Trophoblast cell (in vitro differentiated cells and primary cell): ENCODE measurements at places on chromosomes 7 and 10.

DNA sequence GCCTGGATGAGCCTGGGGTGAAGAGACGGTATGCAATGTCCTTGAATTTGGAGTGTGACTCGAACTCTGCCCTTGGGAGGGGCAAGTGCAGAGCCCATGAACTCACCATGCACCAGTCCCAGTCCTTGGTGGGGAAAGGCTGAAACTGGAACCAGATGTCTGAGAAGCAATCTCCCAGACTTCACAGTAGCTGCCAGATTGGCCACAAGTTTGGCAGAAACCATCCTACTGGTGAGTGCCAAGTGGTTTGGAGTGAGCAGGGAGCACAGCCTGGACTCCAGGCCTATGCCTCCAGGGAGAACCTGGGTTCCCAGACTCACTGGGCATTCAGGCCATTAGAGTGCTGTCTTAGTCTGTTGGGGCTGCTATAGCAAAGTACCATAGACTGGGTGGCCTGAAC is 99.6 kb upstream of the LYZL1 start:
- DNase-seq: no peak

DNA sequence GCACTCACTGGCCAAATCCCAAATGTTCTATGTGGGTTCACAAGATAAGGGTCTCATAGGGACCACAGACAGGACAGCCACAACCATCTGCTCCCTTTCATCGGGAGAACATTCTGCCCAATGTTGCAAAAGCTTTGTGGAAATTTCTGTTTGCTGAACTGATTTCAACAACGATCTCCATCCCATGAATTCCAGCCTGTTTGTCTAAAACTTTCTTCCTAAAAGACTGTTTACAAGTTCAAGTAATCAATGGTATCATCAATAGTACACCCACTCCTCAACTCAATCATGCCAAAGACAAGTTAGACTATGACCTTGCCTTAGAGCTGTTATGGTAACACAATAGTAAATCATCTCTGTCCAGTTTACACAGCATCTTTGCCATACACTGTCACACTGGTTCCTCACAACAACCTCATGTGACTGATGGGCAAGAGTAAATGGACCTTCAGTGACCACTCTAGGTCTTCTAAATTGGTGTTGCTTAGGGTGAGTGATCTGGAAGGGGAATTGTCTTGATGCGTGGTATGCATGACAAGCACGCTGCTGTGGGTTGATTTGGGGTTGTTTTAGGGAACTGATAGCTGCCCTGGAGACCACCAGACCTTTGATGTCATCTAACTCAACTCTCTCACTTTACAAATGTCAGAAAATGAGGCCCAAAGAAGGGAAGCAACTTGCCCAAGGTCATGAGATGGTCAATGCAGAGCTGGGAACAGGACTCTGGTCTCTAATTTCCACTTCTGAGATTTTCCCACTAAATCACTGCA is 95.1 kb downstream of the PPP1R3C start:
- DNase-seq: no peak

DNA sequence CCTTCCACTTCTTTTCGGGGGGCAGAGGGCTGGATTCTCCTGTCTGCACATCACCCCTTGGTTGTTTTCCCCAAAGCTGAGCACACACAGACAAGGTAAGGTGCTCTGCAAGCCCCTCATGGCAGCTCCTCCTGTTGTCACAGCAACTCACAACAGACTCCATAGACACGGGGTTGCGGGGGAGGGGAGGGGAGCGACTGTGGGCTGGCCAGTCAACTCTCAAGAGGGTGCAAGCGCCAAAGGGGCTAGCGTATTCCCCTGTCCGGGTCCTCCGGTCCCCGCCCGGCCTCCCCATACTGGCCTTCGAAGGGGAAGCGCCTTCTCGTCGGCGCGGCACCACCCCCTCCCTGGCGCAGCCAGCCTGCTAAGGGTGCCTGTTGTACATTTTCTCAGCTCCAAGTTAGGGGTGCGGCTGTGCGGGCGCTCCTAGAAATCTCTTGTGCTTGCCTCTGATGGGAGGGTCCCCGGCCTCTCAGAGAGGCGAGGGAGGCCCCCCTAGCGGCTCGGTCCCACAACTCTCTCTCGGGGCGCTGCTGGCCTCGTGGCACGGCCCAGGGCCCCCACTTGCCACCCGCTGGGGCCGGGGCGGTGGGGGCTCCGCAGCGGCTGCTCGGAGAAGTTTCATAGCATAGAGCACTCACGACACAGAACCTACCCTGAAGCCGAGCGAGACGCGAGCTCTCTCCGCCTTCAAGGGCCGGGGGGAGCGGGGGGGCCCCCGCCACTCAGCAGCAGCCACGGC is 498 bp downstream of the RHOBTB1 start:
- peak; percentile 24 for DNase-seq

GRCh38 chr10:117537904-117538524 is 4.5 kb upstream of the EMX2 start:
- DNase-seq: no peak

GRCh38 chr7:157462419-157462771 is 125.6 kb downstream of the DNAJB6 start:
- no peak for DNase-seq

- no peak for DNase-seq
Measured at GRCh38 chr7:9307131-9307530, 873.7 kb downstream of the NXPH1 start.

GRCh38 chr7:47502240-47502877 is 79.6 kb downstream of the TNS3 start:
- DNase-seq: no peak

DNA sequence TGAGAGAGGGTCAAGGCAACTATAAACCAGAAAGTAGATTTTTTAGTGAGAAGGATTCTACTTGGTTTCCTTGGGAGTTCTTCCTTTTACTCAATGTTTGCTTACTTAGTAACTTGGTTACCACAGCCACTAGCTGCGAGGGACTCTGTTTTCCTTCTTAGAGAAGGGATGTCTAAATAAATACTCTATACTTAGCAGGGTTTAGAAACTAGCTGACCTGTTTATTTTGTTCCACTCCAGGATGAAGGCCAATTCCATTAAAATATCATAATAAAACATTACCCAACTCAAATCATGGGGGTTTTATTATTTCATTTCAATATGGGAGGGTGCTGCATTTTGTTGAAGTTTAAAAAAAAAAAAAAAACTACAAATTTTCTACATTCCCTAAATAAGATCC is 87.3 kb downstream of the PPP1R3A start:
- DNase-seq: no peak

GRCh38 chr7:66748791-66749190 is 8.3 kb downstream of the RABGEF1 start:
- DNase-seq: no peak

DNA sequence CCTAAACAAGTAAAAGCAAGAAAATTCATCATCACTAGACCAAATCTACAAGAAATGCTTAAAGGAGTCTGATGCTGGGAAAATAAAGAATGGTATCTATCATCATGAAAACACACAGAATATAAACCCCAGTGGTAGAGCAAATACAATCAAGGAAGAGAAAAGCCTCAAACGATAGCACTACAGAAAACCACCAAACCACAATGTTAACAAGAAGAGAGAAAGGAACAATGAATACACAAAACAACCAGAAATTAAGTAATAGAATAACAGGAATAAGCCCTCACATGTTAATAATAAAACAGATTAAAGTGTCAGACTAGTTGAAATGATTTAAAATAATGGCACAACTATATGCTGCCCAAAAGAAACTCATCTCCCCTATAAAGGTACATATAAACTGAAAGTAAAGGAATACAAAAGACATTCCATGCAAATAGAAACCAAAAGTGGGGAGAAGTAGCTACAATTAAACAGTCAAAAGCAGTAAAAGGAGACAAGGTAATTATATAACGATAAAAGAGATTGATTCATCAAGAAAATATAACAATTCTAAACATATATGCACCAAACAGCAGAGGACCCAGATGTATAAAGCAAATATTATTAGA is 77.3 kb downstream of the JMJD1C start:
- DNase-seq: no peak

- no peak for DNase-seq
Measured at GRCh38 chr7:67696124-67696523, 699.5 kb downstream of the TYW1 start.

DNA sequence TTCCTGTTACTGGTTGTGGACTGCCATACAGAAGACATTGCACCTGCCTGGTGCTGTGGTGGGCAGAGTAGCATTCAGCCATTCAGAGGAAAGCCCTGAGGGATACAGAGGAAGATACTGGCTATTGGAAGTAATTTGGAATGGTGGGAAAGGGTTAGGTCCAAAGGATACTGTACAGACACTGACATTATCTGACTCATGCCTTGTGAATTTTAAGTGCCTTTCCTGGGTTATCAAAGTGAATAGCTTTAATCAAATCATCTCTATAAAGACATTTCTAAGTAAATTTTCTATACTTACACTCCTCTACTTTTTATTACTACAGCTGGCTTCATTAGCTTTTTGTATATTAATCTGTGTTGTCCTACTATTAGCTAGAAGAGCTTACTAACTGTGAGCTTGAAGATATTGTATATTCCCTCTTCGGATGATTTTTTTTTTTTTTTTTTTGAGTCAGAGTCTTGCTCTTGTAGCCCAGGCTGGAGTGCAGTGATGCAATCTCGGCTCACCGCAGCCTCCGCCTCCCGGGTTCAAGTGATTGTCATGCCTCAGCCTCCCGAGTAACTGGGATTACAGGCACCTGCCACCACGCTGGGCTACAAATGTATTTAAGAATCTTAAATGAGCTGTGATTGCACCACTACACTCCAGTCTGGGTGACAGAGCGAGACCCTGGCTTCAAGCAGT is 186.5 kb downstream of the ADK start:
- DNase-seq: no peak

- DNase-seq: peak; percentile 5
Measured at GRCh38 chr7:78412216-78412858, 613.8 kb downstream of the PHTF2 start.

DNA sequence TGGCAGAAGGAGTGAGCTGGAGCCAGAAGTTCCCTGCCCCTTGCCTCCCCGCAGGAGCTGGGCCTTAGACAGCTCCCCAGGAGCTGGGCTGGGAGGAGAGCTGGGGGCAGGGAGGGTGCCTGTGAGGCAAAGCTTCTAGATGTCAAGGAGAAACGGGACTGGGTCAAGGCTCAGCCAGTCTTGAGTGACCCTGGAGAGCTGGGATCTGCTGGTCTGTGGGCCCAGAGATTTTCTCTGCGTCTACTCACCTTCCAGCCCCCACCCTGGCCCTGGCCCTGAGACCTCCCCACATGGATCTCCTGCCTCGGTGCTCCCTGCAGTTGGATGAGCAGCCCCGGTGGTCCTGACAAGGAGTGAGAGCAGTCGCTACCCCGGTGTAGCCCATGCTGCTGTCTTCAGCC is 20.3 kb upstream of the SHH start:
- DNase-seq: no peak
